GM13977 (cell line): ENCODE measurements at places on chromosomes 11 and 22.

DNA sequence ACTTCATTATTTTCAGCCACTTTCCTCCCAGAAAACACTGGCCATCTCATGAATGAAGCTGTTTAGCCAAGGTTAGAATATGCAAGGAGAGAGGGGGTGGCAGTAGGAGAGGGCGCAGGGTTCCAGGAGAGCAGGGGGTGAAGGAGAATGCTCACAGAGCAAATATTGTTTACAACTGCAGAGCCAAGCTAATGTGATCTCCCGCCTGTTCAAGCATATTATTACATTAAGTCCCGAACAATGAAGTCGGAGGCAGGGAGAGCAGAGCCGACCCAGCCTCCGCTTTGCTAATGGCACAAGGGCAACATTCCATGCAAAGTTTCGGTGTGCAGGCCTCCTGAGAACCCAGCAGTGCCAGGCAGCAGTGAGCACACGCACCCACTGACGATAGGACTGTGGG is 80.1 kb downstream of the MICAL3 start:
- no peak for DNase-seq

DNA sequence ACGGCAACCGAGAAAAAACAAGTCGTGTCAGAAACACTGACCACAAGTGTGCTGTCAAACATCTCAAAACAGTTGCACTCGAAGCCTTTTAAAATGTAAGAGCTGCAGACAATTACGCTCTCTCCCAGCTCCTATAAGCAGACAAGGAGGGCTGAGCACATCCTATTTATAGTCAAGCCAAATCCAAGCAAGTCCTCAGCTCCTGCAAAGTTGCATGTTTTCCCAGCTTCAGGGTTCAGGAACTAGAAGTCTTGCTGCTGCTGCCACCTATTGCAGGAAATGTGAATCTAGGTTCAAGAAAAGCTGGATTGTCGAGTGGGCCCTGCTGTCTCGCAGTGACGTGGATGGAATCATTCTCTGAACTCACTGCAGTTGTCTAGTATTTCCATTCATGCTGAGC is 15.5 kb downstream of the EFCAB6 start:
- no peak for DNase-seq

DNA sequence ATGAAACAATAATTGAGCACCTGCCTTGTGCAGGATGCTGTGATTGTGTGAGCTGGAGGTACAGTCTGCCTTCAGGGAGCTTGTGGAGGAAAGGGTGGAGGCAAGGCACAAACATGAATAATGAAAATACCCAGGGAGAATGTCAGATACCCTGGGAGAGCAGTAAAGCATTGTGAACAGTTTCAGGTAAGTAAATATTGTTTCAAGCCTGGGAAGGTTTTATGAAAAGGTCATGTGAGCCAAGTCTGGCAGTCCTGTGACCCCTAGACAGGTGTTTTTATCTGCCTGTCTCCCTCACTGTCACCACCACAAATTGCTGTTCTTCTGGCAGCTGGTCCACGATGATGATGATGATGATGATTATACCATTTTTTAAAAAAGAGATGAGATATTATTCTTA is 32.0 kb downstream of the SPECC1L start:
- DNase-seq = no peak

- no peak for DNase-seq
Measured at GRCh38 chr22:48737461-48738203, 1090.0 kb downstream of the BRD1 start.

DNA sequence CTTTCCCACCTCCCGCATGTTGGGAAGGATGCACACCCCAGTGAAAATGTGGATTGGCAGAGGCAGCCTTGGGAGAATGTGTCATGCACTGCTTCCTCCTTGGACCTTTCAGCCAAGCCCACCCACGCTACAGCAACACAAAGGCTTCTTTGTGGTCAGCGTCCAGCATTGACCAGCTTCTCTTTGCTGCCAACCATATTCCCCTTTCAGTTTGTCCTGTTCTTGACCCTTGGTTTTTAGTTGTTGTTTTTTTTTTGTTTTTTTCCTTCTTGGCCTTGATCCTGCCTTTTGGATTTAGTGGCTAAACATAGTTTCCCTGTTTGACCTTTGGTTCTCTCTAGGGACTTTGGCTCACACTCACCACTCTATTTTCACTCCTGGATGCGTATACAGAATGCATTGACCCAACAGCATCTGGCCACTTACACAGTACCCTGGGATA is 573.6 kb downstream of the INSC start:
- no peak for DNase-seq

DNA sequence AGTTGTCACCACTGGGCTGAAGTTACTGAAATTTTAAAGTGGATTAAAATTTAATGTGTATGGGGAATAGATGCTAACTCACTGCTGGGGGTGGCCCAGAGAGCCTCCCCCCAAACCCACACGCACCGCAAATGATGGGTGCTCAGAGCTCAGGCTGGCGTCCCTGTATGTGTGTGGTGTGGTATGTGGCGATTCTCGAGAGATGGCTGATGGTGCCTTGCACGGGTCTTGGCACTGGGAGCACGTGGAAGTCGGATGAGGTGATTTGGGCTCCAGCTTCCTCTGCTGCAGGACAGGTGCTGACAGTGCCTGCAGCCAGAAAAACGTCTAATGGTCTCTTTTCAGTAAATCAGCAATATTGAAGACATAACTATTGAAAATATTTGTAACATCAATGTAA is 1473.3 kb downstream of the TBC1D22A start:
- DNase-seq = no peak
